ENCODE measurements at places on chromosomes 4 and X.
A peak's percentile ranks its signal among the peaks of the same experiment; 100 is the strongest.

GRCh38 chr4:189048119-189048518 lies 892.6 kb upstream of the FRG1 start:
- DNase-seq, result no peak

DNA sequence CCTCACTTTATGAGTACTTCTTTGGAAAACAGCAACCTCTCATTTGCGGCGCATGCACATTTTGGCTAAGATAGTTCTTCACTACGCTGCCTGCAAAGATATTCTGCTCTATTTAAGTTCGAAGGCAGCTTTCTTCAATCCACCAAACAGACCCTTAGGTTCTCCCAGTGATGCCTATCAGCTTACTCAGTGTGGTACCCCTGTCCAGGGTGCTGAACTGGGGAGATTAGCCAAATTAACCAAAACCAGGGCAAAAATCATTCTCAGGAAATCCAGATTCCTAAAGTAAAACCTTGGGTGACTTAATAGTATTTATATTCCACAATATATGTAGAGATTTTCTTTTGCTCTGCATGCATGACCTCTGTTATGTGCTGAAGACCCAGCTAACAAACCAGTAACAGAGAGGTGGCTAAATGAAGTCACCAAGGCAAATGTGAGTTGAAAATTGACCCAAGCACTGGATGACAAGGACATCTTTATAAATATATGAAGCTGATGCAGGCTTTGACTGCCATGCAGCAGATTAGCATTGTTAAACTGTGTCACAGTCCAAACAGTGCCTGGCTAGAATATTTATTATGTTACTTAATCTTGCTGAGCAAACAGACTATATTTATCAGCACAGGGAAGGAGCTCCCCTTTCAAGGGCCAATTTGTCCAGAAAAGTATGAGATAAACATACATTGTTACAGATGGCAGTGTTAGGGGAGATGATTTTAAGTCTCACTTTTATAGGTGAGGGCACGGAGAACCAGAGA lies 418.2 kb downstream of the STIM2 start:
- DNase-seq, result no peak

- DNase-seq, result no peak
These were observed 224.8 kb downstream of the GRID2 start for GRCh38 chr4:92528541-92528940.

- DNase-seq, result no peak
These were observed 68.6 kb downstream of the CHST7 start for GRCh38 chrX:46642145-46642544.

DNA sequence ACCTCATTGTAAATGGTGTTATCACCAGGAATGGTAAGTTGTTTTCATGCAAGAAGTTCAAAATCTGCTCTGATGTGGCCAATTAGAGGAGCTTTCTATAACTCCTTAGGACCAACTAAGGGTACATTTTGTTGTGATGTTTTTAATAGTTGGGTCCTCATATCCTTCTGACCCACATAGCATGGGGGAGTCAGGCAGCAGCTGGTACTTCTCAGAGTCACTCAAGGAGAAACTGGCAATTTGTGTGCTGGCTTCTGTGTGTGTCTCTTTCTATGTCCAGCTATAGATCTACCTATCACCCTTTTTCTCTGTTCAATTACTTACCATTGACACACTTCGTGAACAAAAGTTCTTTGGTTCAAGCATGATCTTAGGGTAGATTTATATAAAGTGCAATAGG lies 194.3 kb upstream of the TENM3 start:
- DNase-seq, result no peak

GRCh38 chr4:24862073-24862751 lies 50.6 kb downstream of the CCDC149 start:
- no peak for DNase-seq

- DNase-seq, result no peak
These were observed 35.7 kb downstream of the ZNF518B start for GRCh38 chr4:10421344-10422055.

GRCh38 chrX:48891402-48892288 lies 5.9 kb downstream of the TIMM17B start:
- peak; percentile 60 for DNase-seq

DNA sequence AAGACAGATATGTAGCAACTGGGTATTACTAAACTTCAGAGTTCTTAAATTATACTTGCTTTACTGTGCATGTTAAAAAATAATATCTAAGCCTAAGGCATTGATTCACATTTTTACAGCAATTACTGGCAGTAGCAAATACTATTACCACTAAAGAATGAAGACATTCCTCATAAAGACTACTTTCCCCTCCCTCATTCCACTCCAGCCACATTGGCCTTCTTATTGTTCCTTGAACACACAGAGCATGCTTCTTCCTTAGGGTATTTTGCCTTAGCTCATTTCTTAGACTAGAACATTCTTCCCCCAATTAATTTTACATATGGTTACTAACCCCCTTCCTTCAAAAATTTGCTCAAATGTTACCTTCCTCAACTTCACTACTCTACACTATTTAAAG lies 717.0 kb downstream of the CCSER1 start:
- DNase-seq, result no peak

- no peak for DNase-seq
These were observed 62.9 kb upstream of the SLC34A2 start for GRCh38 chr4:25592736-25593135.

DNA sequence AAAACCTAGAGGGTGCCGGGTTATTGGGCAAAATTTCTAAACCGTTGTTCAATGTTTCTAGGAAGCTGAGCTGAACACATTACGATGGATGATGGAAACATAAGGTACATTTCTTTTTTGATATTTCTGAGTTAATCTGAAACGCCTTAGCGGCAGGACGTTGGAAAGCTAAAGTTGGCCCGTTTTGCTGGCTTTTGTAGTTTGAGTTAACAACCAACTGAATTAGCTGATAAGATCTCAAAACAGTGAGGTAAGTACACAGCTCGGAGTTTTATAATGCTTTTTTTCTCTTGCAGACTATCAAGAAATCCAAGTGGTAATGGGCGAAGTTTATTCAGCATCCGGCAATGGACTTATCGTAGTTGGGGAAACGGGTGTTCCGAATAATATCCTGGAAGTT lies 73.5 kb downstream of the PRSS12 start:
- no peak for DNase-seq

DNA sequence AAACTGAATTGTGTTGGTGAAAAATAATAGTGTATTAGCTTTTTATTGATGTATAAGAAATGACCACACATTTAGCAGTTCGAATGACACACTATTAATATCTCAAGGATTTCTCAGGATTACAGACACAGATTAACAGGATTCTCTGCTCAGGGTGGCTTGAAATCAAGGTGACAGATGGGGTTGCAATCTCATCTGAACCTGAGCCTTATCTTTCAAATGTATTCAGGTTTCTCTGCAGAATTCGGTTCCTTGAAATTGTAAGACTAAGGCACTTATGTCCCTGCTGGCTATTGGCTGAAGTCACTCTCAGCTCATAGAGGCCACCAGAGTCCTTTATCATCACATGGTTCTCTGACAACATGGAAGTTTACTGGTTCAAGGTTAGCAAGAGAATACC lies 1780.1 kb downstream of the ARAP2 start:
- no peak for DNase-seq

DNA sequence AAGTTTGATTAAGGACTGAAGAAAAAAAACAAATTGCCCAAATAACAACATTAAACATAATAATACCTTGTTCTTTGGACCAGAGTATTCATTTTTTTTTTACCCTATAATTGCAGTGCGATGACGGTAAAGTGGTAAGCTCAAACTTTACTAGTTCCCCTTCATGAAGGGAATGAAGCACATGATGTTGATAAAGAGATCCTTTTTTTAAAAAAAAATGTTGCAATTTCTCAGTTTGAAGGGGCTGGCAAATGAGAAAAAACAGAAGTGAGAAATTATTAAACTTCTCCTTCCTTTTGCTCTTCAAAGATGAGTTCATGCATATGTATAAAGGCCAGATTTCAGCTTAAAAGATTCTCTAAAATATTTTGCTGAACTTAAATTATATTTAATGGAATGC lies 231.7 kb downstream of the C4orf33 start:
- no peak for DNase-seq

GRCh38 chr4:106301393-106302061 lies 14.5 kb downstream of the TBCK start:
- DNase-seq, result no peak

- no peak for DNase-seq
These were observed 77.5 kb downstream of the DHRSX start for GRCh38 chrX:2423282-2423681.

DNA sequence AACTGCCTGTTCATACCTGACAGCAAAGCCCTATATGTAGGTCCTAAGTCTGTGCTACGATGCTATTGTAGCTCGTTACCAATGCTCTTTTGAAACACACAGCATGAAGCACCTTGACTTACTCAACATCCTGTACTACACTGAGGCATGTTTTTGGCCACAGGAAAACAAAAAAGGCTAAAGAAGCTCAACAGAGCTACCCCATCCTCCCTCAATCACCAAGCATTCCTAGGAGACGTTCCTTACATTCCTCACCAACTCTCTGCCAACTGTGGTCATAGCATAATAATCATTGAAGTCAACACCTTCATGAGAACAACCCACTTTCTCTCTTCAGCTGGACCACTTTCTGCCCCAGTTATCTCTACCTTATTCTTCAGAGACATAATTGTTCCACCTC lies 73.7 kb upstream of the SLC25A43 start:
- no peak for DNase-seq

DNA sequence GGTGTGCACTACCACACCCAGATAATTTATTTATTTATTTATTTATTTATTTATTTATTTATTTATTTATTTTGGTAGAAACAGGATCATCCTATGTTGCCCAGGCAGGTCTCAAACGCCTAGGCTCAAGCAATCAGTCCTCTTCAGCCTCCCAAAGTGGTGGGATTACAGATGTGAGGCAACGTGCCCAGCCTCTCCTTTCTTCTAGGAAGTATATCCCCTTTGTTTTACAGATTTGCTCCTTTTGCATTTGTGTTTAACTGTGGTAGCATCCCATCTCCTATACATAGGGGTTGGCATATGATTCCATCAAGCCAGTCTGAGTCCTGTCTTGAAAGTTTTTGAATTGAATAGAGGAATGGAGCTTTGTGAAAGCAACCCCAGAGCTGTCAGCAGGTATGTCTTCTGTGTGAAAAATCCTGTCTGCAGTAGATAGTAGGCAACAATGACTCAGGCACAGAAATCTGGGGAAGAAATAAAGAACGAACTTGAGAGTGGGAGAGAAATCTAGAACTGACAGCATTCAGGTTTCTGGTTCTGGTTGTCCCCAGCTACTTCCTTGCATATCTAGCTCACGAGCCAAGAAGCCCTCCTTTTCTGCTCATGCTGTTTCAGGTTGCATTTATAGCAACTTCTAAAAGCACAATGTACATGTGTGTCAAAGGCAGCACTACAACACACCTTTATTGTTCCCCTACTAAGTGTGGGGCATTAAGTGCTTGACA lies 113.7 kb upstream of the LSM6 start:
- no peak for DNase-seq

DNA sequence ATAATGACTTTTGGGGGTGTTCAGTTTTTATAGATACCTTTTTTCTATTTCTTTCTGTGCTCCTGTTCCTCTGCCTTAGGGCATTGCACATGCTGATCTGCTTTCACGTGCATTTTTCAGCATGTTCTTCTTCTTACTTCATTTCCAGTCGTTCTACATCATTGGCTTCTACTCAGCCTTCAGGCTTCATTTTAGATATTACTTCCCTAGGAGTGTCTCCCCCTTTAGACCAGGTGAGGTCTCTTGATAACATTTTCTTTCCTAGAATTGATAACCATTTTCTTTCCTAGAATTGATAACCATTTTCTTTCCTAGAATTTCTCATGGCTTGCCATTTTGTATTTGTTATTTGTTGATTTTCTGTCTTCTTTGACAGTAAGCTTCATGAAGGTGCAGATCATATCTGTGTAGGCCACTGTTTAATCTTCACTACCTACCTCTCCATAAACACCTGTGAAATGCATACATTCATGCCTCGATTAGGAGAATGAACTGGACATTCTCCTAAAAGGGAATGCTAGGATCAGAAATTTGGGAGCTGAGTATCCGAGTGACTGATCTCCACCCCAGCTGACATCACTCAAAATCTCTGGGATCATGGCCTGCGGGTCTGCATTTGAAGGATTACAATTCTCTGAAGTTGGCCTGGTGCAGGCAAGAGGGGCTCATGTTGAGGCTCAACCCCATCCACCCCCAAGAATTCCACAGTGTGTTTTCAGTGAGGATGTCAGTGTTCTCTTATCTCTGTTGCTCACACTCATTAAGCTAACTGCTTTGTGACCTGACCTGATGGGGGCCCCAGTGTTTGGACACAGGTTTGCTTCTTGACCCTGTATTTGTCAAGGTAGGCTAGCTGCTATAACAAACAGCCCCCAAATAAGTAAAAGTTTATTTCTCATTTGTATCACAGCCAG lies 45.7 kb downstream of the GYG2 start:
- no peak for DNase-seq

- DNase-seq, result no peak
These were observed 14.6 kb downstream of the USP11 start for GRCh38 chrX:47247206-47247998.

GRCh38 chr4:176849076-176849475 lies 56.4 kb upstream of the VEGFC start:
- no peak for DNase-seq

DNA sequence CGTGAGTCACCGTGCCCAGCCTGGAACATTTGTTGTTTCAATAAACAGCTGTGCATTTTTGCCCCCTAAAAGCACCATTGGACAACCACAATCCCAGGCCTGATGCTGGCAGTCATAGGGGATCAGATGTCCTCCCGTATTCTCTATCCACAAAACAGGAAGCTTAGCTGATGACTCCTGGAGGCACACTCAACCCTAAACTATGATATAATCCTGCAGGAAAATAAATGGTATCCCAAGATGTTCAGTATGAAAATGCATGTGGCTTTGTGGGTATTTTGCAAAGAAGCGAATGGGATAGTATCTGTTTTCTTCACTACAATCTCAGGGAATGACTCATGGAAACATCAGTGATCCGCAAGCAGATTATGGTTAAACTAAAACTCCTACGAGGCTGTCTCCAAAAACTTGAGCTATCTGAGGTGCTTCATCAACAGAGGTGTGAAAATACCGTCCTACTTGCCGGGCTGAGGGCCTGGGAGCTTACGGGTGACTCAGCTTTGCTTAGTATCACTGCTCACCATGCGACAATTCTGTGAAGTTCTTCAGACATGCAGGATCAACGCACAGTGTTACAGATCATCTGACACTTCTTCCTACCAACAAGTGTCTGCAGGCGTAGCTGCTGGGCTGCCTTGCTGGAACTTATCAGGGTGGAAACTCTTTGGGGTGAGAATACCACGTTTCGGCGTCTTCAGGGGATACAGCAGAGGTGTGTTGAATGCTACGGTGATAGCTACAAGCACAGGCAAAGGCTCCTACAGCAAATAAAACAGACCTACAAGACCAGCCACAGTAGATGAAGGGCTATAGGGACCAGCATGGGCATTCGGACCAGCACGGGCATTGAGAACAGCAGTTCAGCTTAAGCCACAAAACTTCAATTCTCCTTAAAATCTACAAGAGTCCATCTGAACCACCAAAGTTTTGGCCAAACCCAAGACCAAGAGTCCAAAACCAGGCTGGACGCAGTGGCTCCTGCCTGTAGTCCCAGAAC lies 148.5 kb downstream of the DHRSX start:
- no peak for DNase-seq

DNA sequence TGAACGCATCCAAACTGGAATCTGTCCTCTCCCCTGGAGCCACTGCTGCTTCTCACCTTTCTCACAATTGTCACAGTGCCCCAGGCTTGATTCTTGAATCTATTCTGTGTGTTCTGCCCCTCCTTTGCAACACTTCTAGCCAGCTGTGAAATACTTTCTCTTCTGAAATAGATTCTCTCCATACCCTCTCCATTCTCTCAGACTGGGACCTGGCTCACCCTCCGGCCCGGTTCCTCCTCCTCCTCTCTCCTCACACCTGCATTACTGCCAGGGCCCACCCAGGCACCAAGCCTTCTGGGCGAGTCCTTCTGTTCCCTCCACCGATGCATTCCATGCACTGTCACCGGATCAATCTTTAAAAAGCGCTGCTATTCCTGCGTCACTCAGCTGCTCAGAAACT lies 336.1 kb downstream of the UNC5C start:
- no peak for DNase-seq
